ENCODE measurements at places on chromosomes 12 and 14.

- DNase-seq, result peak; percentile 19
Measured at GRCh38 chr12:123532808-123533649, 490 bp downstream of the RILPL1 start.

DNA sequence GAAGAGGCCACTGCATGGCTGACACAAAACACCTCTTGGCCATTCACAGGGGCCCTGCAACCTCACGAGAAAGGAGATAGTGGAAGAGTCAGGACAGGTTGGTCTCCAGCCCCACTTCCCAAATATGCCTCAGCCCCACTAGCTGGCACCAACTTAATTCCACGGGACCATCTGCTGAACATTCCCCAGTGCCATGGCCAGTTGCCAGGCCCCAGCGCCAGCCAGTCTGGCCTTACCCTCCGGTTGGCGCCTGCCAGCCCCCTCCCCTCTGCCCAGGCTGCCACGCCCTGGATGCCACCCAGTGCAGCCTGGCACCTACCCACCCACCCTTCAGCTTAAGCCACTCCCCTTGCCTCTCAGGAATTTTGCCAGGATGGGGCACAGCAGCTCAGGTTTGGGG is 21.2 kb upstream of the HSPB8 start:
- DNase-seq, result no peak

GRCh38 chr14:96039633-96040311 is 610 bp downstream of the C14orf132 start:
- DNase-seq, result no peak

DNA sequence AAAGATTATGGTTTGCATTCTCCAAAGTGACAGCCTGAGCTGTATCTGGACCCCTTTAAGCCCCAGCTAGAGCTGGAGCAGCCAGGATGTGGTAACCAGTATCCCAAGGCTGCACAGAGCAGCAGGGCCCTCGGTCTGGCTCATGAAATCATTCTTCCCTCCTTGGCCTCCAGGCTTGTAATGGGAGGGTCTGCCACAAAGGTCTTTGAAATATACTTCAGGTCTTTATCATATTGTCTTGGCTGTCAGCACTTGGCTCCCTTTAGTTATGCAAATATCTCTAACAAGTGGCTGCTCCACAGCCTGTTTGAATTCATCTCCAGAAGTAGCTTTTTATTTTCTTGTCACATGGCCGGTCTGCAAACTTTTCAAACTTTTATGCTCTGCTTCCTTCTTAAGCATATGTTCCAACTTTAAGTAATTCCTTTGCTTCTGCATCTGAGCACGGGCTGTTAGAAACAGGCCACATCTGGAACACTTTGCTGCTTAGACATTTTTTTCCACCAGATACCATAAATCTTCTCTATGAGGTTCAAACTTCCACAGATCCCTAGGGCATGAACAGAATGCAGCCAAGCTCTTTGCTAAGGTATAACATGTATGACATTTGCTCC is 663.4 kb upstream of the MIS18BP1 start:
- no peak for DNase-seq

DNA sequence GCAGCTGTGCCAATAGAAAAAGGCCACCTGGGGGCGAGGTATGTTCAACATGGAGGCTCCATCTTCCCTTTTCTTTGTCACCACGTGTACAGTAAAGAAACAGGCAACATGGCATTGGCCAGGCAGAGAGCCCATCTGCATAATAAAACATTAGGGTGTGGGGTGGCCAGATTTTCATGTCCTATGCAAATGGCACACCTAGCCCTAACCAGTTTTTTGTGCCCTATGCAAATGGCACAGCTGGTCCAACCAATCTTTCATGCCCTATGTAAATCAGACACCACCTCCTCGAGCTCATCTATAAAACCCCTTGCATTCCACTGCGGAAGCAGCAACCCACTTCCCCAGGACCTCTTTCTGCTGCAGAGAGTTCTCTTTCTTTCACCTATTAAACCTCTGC is 149.1 kb upstream of the RGS6 start:
- no peak for DNase-seq

- no peak for DNase-seq
Measured at GRCh38 chr12:26658991-26659390, 174.0 kb downstream of the ITPR2 start.

- DNase-seq, result no peak
Measured at GRCh38 chr12:124819080-124819479, 44.6 kb downstream of the SCARB1 start.

GRCh38 chr12:126899926-126900792 is 1366.8 kb upstream of the TMEM132C start:
- no peak for DNase-seq

GRCh38 chr12:124913474-124914391 is 717 bp downstream of the UBC start:
- peak; percentile 94 for DNase-seq

GRCh38 chr12:120940799-120941198 is 36.6 kb upstream of the SPPL3 start:
- no peak for DNase-seq

DNA sequence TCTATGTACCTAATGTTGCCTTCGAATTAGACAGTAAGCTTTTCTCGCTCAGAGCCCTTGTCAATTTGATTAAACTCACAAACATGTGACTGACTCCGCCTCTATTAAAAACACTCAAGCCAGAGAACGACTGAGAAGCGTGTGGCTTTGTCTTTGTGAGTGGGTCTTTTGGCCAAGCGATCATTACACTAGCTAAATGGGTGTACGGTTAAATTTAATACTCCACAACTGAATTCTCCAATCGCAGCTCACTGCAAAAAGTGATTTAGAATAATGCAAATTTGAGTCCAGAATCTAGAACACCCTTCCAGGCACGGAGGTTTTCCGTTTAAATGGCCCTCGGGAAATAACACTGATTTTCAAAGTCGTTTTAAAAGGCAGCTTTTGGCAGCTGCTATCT is 253.7 kb downstream of the EFCAB11 start:
- DNase-seq, result no peak

- no peak for DNase-seq
Measured at GRCh38 chr12:49334681-49335080, 2.3 kb downstream of the C1QL4 start.

GRCh38 chr14:54715811-54716210 is 148.9 kb downstream of the SAMD4A start:
- no peak for DNase-seq

DNA sequence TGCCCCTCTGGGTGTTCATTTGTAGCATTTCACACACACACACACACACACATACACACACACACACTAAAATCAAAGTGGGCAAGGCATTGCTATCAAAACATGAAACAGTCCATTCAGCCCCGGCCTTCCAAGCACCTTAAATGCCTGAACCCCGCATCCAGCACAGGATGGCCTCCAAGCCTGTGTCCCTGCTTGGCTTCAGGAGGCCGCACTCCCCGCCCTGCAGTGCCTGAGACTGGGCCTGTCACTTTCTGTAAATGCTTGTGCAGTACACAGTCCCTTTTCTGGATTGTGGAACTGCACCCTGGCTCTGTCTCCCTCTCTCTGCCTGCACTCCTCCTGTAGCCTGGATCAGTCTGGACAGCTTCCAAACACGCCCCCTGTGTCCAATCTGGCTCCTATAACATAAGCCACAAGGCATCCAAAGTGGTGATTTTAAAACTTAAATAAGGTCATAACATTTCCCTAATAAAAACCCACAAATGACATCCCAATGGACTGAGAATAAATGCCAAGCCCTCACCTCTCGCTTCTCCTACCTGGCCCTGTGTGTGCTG is 972.2 kb upstream of the TMEM132C start:
- no peak for DNase-seq

- DNase-seq, result no peak
Measured at GRCh38 chr12:97131220-97131981, 224.3 kb downstream of the NEDD1 start.

- no peak for DNase-seq
Measured at GRCh38 chr14:99252443-99252939, 19.5 kb downstream of the BCL11B start.

DNA sequence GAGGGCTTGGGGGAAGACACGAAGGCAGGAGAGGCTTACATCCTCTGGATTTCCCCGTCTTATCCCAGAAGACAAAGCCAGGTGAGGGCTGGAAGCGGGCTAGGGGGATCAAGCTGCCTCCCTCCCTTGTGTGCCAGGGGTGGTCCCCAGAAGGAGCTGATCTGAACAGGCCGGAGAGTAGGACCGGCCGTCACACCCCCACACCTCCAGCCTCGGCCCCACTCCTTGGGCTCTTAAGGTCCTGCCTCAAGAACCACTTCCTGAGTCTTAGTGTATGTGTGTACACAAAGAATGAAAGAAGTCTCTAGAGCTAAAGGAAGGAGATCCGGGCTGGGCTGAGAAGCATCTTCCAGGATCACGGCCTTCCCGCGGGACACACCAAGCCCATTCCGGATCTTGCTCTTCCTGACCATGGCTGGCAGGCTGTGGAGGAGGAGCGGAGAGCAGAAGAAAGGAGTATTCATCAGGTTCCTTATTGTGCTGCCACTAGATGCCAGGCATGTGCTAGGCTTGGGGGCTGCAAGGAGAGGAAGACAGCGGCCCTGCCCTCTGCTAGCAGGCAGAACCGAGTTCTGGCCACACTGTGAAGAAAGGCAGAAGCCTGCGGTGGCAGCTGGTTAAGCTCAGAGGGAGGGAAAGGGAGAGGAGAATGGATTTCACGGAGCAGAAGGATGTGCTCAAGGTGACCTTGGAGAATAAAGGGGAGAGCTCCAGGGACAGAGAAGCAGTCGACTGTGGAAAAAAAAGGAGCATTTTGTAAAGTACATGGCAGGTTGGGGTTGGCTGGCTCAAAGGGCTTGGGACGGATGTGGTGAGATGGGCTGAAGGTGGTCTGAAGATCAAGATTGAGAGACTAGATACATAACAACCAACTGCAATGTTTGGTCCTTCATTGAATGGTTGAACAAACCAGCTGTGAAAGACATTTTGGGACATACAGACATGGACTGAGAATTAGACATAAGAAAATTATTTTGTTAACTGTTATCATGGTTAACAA is 1.3 kb upstream of the CD63 start:
- DNase-seq, result no peak

DNA sequence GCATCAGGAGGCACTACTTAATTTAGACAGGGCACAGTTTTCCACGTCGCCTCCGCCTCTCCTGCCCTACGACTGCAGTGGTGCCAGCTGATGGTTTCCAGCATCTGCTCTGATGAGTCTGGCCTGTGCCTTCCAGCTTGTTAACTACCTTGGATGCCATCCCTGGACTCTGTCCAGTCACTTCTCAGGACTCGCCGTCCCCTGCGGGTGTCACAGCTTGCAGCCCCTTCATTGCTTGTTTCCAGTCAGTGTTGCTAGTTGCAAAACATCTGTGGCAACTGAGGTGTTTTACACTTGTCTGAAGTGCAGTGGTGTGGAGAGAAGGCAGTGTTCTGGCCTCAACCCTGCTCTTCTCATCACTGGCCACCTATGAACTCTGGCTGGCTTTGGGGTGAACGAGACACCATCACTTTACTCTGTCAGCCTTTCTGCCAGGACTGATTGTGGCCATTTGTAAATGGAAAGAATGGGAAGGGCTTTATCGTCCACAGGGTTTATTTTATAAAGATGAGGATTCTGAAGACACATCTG is 8.3 kb downstream of the ADGRD1 start:
- no peak for DNase-seq

GRCh38 chr12:122942637-122943036 is 23.6 kb downstream of the ABCB9 start:
- no peak for DNase-seq

- no peak for DNase-seq
Measured at GRCh38 chr12:92226071-92226661, 80.5 kb upstream of the BTG1 start.

- DNase-seq, result no peak
Measured at GRCh38 chr14:32666308-32666707, 272.4 kb upstream of the NPAS3 start.

GRCh38 chr12:1790444-1790843 is 29.9 kb upstream of the LRTM2 start:
- DNase-seq, result no peak

DNA sequence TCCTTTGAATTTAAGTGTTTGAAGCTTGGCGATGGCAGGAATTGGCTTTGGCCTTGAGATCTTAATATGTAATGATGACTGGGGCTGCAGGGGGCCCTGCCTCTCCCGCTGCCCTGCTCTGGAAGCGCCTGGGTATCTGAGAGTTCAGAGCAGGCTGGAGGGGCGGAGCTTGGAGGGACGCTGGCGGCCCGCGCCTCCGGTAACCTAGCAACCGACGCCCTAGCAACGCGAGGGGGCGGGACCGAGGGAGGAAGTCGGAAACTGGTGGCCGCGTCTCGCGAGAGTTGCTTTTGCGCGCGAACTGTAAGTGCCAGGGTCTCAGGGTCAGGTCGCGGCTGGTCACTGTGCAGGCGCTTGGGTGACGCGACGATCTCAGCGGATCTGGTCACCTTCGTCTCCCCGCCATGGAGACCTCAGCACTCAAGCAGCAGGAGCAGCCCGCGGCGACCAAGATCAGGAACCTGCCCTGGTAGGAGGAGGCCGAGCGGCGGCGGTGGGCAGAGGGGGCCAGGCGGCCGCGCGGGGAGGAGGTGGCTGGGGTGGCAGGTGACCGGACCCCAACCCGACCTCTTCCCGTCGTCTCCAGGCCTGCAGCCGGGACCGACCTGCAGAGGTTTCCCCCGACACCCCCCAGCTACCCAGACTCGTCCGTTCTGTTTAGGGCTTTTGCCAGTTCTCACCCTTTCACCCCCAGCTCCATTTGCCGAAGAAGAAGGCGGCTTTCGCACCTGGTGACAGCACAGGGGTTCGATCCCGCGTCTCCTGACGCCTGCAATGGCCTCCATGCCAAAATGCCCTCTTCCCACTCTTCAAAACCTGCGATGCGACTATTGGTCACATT is at the start of gene RFC5:
RFC5 (plus strand) TSS at position 280 of the 841 bp plus-strand sequence; CDS start at position 405, 125 bp downstream.
- peak; percentile 98 for DNase-seq

GRCh38 chr14:28766469-28766955 is at the start of gene FOXG1:
Gene FOXG1 (plus strand): TSS chr14:28766787. CDS start chr14:28767280, 493 bp downstream.
- no peak for DNase-seq

DNA sequence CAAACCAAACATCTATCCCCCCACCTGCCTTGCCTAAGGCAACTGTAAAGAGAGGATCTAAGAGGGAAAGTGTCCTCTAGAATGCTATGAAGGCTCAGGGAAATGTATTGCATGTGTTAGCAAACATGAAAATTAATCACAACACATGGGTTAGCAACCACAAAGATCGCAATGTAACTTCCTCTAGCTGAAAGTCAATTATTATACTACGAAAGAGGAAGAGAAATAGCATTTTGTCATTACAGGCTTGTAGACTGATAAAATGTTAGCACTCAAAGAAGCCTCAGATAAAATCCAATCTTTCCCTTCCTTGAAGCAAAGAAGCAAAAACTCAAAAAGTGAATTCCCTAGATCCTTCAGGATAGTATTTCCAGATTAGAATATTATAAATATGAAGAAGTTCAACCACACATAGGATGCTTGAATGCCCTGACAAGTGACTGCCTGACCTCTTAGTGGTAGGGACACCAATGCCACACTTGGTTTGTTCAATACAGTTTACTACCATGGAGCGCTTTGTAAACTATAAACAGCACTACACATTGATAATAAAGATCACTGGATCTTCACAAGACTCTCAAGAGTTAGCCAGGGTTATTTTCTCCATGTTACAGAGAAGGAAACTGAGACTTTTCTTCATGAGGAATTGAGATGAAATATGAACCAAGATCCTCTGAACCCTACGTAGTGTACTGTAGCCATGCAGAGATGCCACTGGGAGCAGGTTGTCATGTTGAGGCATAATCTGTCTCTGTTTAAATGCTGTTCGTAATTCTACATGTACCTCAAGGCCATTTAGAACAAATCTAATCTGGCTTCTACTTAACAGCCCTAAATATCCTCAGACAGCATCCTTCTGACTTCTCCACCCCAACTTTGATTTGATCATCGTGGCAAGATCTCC is 100.7 kb downstream of the ITPR2 start:
- no peak for DNase-seq

All from stimulated activated CD4-positive, alpha-beta T cell treated with anti-CD3 and anti-CD28 coated beads, Interleukin-4, amount 100 ng/mL, for 48 hours (primary cell).